ENCODE measurements at places on chromosomes 11 and 22.

DNA sequence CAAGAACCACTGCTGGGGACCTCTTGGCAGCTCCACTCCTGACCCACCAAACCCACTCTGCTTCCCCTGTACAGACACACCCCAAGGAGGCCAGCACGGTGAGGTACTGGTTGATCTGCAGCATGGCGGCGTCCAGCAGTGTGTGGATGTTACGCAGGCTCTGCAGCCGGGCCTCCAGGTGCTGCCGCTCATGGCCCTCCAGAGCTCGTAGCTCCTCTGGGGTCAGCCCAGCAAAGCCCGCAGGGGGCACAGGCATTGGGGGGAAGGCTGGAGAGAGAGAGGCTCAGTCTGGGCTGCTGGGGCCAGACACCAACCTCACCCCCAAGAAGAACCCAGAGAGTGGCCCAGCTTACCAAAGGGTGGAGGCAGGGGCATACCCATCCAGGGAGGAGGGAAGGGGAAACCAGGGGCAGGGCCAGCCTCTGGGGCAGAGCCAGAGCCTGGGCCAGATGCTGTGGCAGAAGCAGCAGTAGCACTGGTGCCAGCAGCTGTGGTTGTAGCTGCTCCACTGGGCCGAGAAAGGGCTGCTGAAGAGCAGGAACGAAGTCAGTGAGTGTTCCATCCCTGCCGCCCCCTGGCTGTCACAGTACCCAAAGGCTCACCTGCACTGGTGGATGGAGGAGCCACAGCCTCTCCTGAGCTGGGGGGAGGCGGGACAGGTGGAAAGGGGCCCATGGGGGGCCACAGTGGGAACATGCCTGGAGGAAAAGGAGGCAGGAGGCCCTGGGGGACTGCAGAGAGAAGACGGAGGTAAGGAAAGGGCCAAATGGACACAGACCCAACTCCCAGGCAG, 4.5 kb downstream of the SYVN1 start:
- no peak for DNase-seq

DNA sequence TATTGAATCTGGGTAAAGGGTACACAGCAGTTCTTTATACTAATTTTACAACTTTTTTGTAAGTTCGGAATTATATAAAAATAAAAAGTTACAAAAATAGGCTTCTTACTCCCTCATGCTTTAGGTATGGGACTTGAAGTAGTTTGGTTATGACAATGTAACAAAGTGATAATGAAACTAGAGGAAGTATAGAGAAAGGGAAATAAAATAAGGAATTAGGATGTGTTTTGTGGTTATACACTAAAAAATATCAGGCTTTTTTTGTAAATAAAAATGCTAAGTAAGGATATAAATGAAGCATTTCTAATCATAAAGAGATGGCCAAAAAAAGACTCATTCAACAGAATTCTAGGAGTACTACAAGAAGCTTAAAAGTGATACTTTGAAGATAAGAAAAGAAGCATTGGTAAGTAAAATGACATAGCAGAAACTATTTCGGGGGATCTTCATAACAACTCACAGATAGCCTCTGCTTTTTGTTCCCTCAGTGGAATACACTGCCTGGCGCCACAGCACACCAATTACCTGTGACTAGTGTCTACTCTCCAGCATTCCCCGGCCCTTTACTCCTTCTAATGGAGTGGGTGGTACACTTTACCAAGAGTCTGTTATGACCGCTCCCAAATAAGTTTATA, 322.7 kb upstream of the PITPNB start:
- peak; percentile 64 for DNase-seq

- DNase-seq, result no peak
Measured at GRCh38 chr22:46731246-46732040, 6.6 kb downstream of the CERK start.

- DNase-seq, result no peak
Measured at GRCh38 chr11:38927993-38928392, 2330.0 kb upstream of the RAG2 start.
